Suppressor macrophage treated with lipopolysaccharide for 4 hours (primary cell): ENCODE measurements at places on chromosomes 6 and 20.

DNA sequence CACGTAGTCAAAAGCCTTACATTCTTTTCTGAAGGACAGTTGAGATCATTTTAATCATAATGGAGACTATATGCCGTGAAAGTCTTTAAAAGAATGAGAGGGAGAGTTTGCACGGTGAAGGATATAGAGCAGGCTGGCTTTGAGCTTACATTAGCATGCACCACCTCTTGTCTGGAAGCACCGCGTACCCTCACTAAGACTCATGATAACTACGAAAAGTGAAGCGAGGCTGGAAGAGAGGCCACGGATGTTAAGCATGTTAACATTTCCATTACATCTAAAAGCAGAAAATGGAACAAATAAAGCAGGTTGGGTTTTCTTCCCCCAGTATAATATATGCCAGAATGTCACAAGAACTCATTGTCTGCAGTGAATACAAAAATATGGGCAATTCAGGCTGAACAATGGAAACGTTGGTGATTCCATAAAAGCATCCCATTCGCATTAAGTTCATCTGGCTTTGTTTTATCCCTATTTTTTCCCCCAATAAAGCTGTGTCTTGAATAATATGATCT is 40.6 kb upstream of the NKX2-2 start:
- DNase-seq = no peak

- DNase-seq = no peak
Measured at GRCh38 chr20:15921930-15922329, 651.3 kb downstream of the KIF16B start.

- peak; percentile 43 for DNase-seq
Measured at GRCh38 chr20:41029150-41029901, 704 bp downstream of the TOP1 start.

DNA sequence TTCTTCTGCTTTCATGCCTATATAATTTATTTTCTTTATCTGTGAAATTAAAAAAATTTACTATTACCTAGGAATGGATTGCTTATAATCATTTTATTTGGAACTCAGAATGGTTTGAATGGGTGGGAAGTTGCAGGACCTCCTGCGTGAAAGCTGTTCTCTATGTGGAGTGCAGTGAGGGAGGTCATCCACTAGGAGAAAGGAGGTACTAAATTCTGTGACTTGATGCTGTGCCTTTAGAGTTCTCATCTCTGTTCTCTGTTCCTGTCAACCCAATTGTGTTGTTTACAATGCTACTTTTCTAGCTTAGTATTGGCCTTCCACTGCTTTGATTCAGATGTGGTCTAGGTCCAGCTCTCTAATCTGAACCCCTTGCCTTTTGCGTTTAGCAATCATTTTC is 65.0 kb upstream of the HIVEP1 start:
- DNase-seq = no peak

DNA sequence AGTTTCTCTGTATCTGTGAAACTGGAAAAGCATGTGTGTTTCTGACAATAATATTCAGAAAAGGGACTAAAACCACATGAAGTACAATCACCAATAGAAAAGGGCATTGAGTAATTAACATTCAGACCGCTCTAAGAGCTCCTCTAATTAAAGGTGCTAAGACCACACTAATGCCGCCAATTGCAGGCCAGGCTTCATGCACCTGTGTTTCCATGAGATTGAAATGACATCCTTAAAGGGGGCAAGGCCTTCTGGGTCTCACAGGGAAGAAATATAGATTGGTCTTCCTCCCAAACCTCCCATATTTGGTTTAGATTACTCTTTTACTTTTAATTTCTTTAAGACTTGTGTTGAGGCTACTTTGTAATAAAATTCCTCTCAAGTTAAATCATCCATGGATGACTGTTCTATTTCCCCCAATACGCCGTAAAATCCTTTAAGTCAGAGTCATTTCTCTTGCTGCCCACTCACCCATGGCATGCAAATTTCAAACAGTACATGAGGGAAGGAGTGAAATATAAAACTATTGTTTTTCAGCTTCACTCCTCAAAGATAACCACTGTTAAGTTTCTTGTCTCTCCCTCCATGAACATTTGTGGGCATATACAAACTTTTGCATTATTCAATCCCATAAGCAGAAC is 110.6 kb downstream of the UBE3D start:
- DNase-seq = no peak

GRCh38 chr6:54286141-54286540 is 22.1 kb upstream of the TINAG start:
- DNase-seq = no peak

GRCh38 chr20:33659341-33660034 is 2.6 kb upstream of the C20orf144 start:
- no peak for DNase-seq

GRCh38 chr6:21305893-21306332 is 287.6 kb upstream of the SOX4 start:
- peak; percentile 53 for DNase-seq

- no peak for DNase-seq
Measured at GRCh38 chr6:125773387-125774341, 17.1 kb upstream of the NCOA7 start.

- peak; percentile 88 for DNase-seq
Measured at GRCh38 chr6:73854998-73855718, 159.2 kb downstream of the CD109 start.

DNA sequence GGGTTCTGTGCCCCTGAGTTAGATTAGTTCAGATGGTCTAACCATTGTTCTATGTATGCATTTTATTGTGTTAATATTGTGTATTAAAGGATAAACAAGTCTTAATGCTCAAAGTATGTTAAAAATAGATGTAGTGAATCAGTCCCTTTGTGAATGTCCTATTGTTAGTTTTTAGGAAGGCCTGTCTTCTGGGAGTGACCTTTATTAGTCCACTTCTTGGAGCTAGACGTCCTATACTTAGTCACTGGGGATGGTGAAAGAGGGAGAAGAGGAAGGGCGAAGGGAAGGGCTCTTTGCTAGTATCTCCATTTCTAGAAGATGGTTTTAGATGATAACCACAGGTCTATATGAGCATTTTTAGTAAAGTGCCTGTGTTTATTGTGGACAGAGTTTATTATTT is 12.3 kb upstream of the HMGN4 start:
- DNase-seq = peak; percentile 76

GRCh38 chr20:62342910-62343309 is 24.2 kb downstream of the LAMA5 start:
- DNase-seq = no peak

DNA sequence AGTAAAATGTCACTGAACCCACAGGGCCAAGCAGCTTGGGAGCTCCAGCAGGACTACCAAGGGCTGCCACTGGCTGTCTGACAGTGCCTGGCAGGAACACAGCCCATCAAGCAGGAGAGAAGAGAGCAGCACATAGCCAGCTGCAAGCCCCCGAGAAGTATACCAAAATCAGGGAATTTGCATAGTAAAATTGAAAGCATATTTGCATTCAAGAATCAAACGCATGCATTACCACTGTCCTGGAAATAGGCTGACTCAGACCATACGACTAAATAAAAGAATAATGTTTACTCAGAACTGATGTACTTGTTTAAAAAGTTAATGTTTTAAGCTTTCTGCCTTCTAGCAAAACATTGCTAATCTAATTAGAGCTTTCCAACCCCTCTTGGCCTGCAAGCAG is 298.1 kb downstream of the TFAP2B start:
- DNase-seq = no peak

- no peak for DNase-seq
Measured at GRCh38 chr20:5614506-5614905, 135.7 kb upstream of the SHLD1 start.

GRCh38 chr20:14622796-14623195 is 285.4 kb upstream of the FLRT3 start:
- no peak for DNase-seq

- peak; percentile 59 for DNase-seq
Measured at GRCh38 chr6:161355696-161356095, 81.8 kb upstream of the AGPAT4 start.

DNA sequence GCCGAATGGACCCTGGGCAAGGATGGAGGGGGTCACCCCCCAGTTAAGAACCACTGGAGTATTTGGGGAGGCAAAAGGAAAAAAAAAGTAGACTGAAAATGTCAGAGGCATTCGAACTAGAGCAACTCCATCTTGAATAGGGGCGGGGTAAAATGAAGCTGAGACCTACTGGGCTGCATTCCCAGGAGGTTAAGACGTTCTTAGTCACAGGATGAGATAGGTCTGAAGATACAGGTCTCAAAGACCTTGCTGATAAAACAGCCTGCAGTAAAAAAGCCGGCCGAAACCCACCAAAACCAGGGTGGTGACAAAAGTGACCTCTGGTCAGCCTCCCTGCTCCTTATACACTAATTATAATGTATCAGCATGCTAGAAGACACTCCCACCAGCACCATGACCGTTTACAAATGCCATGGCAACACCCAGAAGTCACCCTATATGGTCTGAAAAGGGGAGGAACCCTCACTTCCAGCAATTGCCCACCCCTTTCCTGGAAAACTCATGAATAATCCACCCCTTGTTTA is 70.4 kb upstream of the KCNG1 start:
- DNase-seq = no peak

DNA sequence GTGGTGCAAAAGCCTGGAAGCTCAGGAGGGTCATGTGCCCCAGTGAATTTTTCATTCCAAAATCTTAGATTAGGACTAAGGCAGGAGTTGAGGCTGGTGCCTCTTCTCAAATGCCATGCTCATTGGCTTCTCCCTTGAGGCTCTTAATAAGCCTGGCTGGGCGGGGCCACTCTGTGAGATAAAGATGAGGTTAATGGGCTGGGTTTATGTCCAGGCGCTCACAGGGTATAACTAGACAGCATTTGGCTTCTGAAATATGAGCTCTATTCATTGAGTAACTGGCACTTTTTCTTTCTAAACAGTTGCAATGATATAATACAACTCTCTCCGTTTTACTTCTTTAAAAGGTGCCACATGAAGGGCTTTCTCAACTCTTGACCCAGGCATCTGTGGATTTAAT is 156.3 kb downstream of the SCML4 start:
- no peak for DNase-seq

DNA sequence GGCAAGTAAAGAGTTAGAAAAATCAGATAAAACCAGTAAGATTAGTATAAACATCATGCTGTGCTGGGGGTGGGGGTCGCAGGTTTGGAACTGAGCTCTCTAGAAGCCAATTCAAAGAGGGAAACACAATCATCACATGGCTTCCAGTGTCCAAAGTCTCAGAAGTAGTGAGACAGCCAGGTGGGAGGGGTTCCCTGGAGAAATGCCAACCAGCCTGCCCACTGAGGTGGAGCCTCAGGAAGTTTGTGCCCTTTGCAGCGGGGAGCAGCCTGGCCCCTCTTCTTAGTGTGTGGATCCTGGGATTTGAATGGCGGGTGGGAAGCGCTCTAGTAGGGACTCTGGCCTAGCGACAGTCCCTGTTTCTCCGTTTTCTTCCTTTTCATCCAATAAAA is 21.4 kb downstream of the C6orf15 start:
- no peak for DNase-seq

- no peak for DNase-seq
Measured at GRCh38 chr20:64100946-64101688, 6.2 kb downstream of the NPBWR2 start.

- no peak for DNase-seq
Measured at GRCh38 chr20:2829376-2829775, 11.1 kb downstream of the PCED1A start.

- DNase-seq = no peak
Measured at GRCh38 chr6:168949981-168950857, 303.4 kb downstream of the THBS2 start.

DNA sequence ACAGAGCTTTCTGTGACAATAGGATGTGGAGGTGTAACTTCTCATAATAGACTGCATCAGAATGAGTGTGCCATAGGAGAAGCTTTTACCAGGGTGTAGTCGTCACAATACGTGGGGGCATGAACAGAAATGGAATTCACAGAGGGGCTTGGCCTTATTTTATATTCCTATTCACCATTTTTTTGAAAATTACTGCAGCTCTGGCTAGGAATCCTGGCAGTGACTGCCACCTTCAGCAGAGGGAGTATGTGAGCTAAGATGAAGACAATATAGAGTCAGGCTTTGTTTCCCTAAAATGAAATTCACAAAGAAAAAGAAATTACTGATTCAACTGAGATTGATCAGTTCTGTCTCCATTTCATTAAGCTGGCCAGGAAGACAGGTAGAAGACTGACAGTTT is 13.9 kb downstream of the TOMM6 start:
- DNase-seq = no peak

- DNase-seq = no peak
Measured at GRCh38 chr20:16241911-16242310, 331.3 kb downstream of the KIF16B start.

DNA sequence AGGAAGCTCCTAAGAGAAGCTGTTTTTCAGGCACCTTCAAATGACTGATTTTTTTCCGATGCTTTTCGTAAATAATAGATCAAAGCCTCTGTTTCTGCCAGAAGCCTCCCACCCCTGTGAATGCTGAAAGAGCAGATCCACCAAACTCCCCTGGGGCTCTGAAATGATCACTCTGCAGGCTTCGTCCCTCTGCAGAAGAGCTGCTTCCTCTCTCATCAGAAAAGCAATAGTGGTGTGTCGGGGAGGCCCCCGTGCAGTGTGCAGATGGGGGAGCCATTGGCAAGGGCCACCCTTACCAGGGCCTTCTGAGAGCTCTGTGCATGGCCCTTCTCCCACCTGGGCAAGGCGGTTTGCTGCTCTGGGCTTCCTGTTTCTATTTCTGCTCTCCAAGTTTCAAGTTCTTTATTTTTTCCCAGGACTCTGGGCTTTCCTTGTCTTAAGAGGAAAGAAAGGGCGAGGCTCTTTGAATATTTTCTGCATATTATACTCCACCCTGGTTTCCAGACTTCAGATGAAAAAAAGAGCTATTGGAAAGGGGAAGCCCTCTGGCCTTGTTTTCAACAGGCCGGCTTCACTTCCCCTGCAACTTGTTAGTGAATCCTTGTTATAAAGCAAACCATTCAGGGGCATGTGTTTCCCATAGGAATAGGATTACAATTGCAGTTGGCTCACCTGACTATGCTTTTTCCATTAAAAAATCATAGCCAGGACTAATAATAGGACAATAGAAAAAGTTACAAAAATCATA is 155.2 kb downstream of the TTLL2 start:
- peak; percentile 39 for DNase-seq

GRCh38 chr20:35300469-35301262 is 8.4 kb upstream of the FAM83C start:
- DNase-seq = no peak

DNA sequence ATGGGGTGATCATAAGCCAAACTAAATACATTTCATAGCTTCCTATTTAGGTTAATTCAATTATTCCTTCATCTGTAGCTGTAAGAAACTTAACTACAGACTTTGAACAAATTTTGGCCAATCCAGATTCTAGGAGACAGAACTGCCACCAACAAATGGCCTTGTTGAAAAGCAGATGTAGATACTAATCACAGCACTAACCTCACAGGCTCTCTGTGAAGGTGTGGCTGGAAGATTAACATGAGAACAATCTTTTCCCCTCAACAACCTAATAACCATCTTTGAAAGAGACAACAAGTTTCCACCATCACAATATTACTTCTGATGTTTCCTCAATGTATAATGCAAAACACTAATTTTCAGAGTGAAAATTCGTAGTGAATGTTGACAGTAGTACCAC is 87.8 kb downstream of the SESN1 start:
- no peak for DNase-seq

- DNase-seq = peak; percentile 46
Measured at GRCh38 chr6:144066741-144067484, 28.5 kb downstream of the SF3B5 start.

- DNase-seq = no peak
Measured at GRCh38 chr6:160349814-160350350, 1.7 kb downstream of the SLC22A3 start.

- no peak for DNase-seq
Measured at GRCh38 chr6:64252256-64252655, 616.7 kb downstream of the PHF3 start.
